Activated naive CD8-positive, alpha-beta T cell treated with anti-CD3 and anti-CD28 coated beads, Interleukin-2, amount 10 ng/mL, durations not matched to agents 7 days and 5 days (primary cell): ENCODE measurements at places on chromosomes 3 and 15. TPM values are rescaled to one million over a fixed set of nuclear protein-coding genes. Genes with fewer than 3 reads are reported as not detected.
A peak's percentile ranks its signal among the peaks of the same experiment; 100 is the strongest.

- no peak overlapping the region for H3K4me3 ChIP-seq
- no peaks in the 10 kb centered on the region for H3K36me3 ChIP-seq
- H3K27ac ChIP-seq = no peak overlapping the region
Observed at GRCh38 chr3:129009266-129009665, 8.2 kb downstream of the EFCC1 start.

- no peaks in the 10 kb centered on the region for H3K4me1 ChIP-seq
- no peak overlapping the region for H3K4me3 ChIP-seq
- H3K36me3 ChIP-seq = no peaks in the 10 kb centered on the region
- H3K27me3 ChIP-seq = no peaks in the 10 kb centered on the region
- DNase-seq = no peak
Observed at GRCh38 chr3:65939801-65940246, 98.9 kb downstream of the MAGI1 start.

- H3K36me3 ChIP-seq = peaks cover 7% of the 10 kb centered on the region
- peaks cover under 1% of the 10 kb centered on the region for H3K27me3 ChIP-seq
- peak; percentile 82 for DNase-seq
- peaks cover 41% of the 10 kb centered on the region for H3K4me1 ChIP-seq
- no peak overlapping the region for H3K4me3 ChIP-seq
Observed at GRCh38 chr3:15268033-15268631, 62.1 kb downstream of the CAPN7 start.

GRCh38 chr3:4741404-4742307 is 237.6 kb upstream of the BHLHE40 start:
- H3K4me1 ChIP-seq = peaks cover 63% of the 10 kb centered on the region
- peaks cover 78% of the 10 kb centered on the region for H3K36me3 ChIP-seq
- H3K4me3 ChIP-seq = peak overlapping the region; percentile 74
- no peak for DNase-seq
- no peaks in the 10 kb centered on the region for H3K27me3 ChIP-seq
- peak overlapping the region; percentile 97 for H3K27ac ChIP-seq

DNA sequence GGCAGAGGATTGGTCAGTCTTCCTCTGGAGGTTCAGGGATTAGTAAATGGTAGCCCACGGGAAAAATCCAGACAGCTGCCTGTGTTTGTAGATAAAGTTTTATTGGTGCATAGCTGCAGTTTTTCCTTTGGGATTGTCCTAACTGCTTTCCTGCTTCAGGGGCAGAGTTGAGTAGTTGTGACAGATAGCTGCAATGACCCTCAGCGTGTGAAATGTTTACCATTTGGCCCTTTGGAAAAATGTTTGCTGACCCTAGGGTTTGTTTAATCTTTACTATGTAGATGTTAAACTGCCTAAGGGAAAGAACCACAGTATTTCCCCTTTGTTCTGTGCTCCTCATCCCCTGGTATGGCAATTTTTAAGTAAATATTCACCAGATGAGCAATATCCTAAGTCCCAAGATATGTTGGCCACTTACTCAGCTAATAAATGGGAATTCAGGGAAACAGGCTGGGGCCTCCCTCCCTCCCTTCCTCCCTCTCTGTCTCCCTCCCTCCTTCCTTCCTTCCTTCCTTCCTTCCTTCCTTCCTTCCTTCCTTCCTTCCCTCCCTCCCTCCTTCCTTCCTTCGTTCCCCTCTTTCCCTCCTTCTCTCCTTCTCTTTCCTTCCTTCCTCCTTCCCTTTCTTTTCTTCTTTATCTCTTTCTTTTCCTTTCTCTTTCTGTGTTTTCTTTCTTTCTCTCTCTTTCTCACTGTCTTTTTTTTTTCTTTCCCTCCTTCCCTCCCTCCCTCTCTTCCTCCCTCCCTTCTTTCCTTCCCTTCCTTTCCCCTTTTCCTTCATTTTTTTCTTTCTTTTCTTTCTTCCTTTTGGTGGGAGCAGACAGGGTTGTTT is 234.6 kb upstream of the BHLHE40 start:
- H3K4me1 ChIP-seq = peaks cover 48% of the 10 kb centered on the region
- H3K36me3 ChIP-seq = peaks cover 79% of the 10 kb centered on the region
- H3K4me3 ChIP-seq = no peak overlapping the region
- H3K27me3 ChIP-seq = no peaks in the 10 kb centered on the region
- no peak for DNase-seq
- peak overlapping the region; percentile 57 for H3K27ac ChIP-seq

DNA sequence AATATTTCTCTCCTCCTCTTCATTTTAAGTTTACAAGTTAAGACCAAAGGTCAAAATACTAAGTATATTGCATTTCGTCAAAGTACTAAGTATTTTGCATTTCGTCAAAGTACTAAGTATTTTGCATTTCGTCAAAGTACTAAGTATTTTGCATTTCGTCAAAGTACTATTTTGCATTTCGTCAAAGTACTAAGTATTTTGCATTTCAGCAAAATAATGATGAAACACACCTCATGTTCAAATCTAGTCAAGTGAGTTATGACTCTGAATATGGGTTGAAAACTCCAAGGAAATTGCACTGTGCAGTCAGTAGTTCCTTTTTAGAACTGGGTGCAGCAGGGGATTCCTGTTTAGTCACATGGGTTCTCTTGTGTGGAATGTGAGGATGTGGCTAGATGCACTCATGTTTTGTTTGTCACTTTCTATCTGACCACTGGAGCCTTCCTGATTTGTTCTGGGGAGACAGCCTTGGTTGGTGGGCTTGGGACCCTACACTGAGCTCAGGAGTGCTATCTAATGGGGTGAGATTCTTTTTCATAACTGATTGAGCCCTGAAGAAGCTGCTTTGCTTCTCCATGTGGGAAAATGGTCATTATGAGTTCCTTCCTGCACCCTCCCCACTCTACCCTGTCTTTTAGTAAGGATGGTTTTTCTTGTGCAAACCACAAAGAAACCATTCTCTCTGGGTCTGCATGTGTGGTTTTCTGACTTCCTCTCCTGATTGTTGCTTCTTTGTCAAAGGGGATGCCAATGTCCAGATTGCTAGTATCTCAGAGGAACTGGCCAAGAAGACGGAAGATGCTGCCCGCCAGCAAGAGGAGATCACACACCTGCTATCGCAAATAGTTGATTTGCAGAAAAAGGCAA is 73.4 kb downstream of the CCK start:
- DNase-seq = no peak
- no peaks in the 10 kb centered on the region for H3K27me3 ChIP-seq
- H3K36me3 ChIP-seq = peaks cover 21% of the 10 kb centered on the region

- H3K4me1 ChIP-seq = no peaks in the 10 kb centered on the region
- no peak for DNase-seq
- peaks cover 2% of the 10 kb centered on the region for H3K36me3 ChIP-seq
- H3K4me3 ChIP-seq = no peak overlapping the region
- H3K27me3 ChIP-seq = peaks cover 50% of the 10 kb centered on the region
Observed at GRCh38 chr15:69895202-69895601, 202.5 kb downstream of the TLE3 start.

The SCAMP5 gene
- total RNA-seq = not detected

The MORC1 gene
- not detected for total RNA-seq

The RFX7 gene
- 42.5 TPM for total RNA-seq

The SEMA3F gene
- total RNA-seq = 0.09 TPM

The LDHAL6B gene
- total RNA-seq = not detected

The BCL2A1 gene
- 34.6 TPM for total RNA-seq
